Midbrain (tissue), 1 donor: ENCODE measurements at places on chromosomes 16 and 17.

GRCh38 chr17:4710693-4711634 is 532 bp downstream of the ARRB2 start:
- DNase-seq = no peak

GRCh38 chr17:82235056-82235774 is 6.4 kb downstream of the SLC16A3 start:
- no peak for DNase-seq

- peak; percentile 95 for DNase-seq
These were observed 25.7 kb upstream of the SLC47A1 start for GRCh38 chr17:19507775-19508576.

- DNase-seq = no peak
These were observed 15.4 kb downstream of the ACSM1 start for GRCh38 chr16:20681821-20682760.

GRCh38 chr16:566475-567372 is at the start of gene NHLRC4:
TSS of gene NHLRC4 (plus strand) at chr16:567005. CDS start at chr16:568048, 1,043 bp downstream.
- no peak for DNase-seq

DNA sequence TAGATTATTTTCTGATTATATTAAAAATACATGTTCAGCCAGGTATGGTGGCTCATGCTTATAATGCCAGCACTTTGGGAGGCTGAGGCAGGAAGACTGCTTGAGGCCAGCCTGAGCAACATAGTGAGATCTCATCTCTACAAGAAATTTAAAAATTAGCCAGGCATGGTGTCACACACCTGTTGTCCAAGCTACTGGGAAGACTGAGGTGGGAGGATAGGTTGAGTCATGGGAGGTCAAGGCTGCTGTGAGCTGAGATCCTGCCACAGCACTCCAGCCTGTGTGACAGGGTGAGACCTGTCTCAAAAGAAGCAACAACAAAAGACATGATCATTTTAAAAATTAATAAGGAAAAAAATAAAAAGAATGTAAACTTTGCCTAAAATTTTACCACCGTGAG is 40.7 kb downstream of the PRAC1 start:
- DNase-seq = no peak

GRCh38 chr17:17719966-17720543 is 38.8 kb downstream of the RAI1 start:
- no peak for DNase-seq
